Choroid plexus epithelial cell (primary cell): ENCODE measurements at places on chromosomes 1 and 21.

DNA sequence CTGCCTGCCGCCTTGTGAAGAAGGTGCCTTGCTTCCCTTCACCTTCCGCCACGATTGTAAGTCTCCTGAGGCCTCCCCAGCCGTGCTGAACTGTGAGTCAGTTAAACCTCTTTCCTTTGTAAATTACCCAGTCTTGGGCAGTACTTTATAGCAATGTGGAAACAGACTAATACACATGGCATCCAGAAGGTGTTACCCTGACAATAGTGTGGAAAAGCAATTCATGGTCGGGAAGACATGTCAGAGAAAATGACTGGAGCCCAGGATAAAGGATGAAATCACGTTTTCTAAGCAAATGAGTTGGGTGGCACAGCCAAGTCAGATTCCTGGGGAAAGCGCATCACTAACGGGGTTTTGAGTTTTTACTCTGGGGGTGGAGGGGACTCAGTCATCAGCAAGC, 76.4 kb downstream of the HLCS start:
- DNase-seq: no peak

- DNase-seq: no peak
These were observed 1.2 kb downstream of the DMBX1 start for GRCh38 chr1:46490656-46491442.

GRCh38 chr1:31127266-31127665, 61.7 kb upstream of the PUM1 start:
- DNase-seq: peak; percentile 65

- DNase-seq: no peak
These were observed 79.3 kb downstream of the MAP3K7CL start for GRCh38 chr21:29209696-29210095.

DNA sequence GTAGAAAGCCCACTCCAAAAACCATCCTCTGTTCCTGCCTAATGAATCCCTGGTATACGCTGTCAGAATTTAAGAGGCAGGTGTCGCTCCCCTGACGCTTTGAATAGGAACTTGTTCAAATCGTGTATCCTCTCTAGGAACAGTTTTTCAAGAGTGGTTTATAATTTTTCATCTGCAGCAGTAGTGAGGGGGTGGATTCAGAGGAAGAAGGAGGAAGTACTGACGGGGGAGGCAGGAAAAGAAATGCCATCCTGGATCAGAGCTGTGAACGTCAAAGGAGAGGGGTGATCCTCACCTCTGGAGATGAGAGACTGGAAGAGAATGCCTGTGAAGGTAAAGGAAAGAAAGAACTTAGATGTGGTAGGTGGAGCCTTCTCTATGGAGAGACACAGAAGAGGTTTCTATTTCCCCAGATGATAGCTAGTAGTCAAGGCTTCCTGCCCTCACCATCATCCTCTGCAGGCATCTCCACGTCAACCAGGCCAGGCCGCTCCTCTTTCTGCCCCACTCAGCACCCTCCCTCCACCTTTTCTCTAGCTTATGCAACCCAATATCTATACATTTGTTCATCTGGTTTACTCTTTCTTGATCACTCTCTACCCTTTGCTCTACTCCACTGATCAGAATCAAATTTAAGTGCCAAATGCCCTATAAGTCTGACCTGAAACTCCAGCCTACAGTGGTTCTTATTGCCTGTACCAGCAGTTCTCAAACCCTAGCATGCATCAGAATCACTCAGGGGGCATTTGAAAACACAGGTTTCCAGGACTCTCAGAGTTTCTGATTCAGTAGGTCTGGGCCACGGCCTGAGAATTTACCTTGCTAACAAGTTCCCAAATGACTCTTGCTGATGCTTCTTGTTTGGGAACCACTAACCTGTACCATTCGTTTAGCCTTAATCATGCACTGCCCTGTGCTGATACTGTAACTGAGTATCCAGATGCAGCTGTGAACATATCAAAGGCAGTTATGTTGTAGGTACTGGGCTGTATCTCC, 13.1 kb upstream of the BCL9 start:
- DNase-seq: no peak

- DNase-seq: no peak
These were observed 80.6 kb downstream of the TBX19 start for GRCh38 chr1:168361252-168361651.

DNA sequence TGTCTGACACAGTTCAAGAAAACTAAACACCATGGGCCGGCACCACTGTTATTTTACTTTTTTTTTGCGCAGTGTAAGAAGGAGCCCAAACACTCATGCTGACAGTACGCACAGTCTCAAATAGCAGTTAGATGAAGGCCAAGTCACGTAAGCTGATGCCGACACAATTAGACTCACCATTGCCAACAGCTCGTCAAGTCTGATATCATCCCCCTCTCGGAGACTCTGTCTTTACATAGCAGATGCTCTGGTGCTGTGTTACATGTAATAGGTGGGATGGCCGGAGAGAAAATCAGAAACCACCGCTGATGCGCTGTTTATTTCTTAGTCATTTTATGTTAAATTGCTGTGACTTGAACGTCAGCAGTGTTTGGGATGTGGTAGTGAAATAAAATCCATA, 49.3 kb downstream of the TGFB2 start:
- no peak for DNase-seq

DNA sequence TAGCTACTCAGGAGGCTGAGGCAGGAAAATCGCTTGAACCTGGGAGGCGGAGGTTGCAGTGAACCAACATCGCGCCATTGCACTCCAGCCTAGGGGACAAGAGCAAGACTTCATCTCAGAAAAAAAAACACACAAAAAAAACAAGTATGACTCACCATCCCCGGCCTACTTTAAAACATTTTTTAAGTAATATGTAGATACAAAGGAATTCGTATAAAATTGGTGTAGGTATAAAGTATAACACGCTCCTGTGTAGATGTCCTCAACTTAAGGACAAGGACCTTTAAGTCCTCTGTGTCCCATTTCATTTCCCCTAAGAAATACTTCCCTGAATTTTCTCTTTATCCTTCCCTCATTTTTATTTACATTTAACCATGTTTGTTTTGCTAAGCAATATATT, 73.4 kb upstream of the PKN2 start:
- peak; percentile 12 for DNase-seq

- no peak for DNase-seq
These were observed 3.6 kb upstream of the S100A10 start for GRCh38 chr1:151997284-151997570.

DNA sequence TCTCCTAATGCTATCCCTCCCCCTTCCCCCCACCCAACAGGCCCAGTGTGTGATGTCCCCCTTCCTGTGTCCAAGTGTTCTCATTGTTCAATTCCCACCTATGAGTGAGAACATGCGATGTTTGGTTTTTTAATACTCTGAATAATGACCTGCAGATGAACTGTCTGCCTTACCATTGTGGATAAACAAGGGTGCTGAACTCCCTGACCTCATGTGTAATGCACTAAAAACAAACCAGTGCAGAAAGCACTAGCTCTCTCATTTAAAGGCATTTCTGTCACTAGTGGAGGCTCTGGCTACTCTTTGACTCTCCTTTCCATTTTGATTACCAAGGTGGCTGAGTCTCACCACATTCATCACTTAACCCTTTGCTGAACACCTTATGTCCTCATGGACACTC, 23.1 kb upstream of the TRAF3IP3 start:
- peak; percentile 35 for DNase-seq

- no peak for DNase-seq
These were observed 30.9 kb downstream of the FAM163A start for GRCh38 chr1:179774000-179774399.

- DNase-seq: peak; percentile 46
These were observed 37.2 kb upstream of the SIM2 start for GRCh38 chr21:36661511-36662309.

- DNase-seq: no peak
These were observed 176.9 kb upstream of the VAMP3 start for GRCh38 chr1:7594002-7594713.

- DNase-seq: no peak
These were observed 45.2 kb downstream of the CAMSAP2 start for GRCh38 chr1:200783926-200784325.

DNA sequence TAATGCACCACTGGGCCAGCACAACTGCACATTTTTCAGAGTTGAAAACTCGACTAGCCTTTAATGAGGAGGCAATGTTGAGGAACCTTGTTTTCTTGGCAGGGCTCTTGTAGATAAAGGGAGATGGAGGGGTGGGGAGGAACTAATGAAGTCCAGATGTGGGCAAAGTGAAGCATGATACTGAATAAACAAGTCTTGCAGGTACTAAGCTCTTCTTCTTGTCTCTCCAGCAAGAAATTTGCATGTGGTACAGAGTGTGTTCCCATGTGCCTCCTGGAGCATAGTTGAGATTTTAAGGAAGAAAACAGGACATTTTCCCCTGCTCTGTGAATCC, 47.0 kb downstream of the PLPP3 start:
- DNase-seq: no peak

GRCh38 chr1:156458181-156458503, 42.4 kb downstream of the MEF2D start:
- peak; percentile 72 for DNase-seq

DNA sequence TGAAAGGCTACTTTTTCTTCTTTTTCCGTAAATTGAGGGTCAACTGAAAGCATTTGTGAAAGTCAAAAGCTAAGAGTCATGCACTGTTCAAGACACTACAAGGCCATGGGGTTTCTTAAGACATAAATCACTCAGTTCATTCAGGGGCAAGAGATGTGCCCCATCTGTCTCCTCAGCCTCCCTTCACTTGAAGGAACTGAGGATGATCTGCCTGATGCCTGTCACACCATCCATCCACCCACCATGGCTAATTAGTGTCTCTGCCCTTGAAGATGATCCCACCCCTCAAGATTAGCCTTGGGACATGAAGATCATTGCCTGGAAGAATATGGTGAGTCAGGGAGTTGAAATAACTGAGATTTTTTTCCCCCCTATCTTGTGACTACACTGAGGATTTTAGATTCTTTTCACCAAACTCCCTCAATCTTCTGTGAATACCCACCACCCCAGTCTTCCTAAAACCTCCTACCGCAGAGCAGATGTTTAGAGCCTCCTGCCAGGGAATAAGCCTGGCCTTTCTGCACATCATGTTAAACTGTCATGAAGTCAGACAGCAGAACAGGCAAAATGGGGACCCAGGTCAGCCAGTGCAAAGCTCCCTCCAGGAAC, 88.6 kb upstream of the LMO4 start:
- DNase-seq: no peak
